ENCODE measurements at places on chromosomes 12 and 14. TPM values are rescaled to one million over a fixed set of nuclear protein-coding genes. Genes with fewer than 3 reads are reported as not detected.
A peak's percentile ranks its signal among the peaks of the same experiment; 100 is the strongest.

Gene NDUFA9
- 132 TPM for total RNA-seq

DNA sequence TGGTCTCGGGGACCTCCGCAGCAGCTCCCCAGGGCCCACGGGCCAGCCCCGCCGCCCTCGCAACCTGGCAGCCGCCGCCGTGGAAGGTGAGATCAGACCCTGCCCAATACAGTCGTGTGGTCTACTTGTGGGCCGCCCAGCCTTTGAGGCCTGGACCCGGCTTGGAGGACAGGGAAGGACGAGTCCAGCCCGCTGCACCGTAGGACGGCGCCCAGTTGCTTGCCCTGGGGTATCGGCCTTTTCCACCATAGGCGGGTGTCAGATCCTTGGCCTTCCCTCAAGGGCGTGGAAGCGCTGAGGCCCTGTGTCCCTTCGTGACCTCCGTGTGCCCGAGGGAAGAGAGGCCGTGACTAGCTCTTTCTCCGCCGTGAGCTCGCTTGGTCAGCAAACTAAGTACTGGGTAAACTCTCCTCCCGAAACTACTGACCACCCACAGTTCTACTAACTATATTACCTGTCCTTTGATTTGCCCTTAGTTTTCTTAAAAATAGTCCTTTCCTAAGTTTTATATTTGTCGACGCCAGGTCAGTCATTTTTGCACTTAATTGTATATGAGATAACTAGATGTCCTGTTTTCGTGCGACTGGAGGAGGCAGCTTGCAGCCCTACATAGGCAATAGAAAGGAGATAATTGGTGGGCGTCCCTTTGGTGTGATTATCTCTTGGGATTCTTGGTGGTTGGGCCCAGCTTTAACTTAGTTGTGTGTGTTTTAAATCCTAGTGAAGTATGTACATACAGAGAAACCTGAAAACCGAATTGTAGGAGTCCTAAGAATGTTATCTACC lies 757 bp downstream of the SLC25A3 start:
- peak; percentile 48 for DNase-seq

Gene PPP1R36
- not detected for total RNA-seq

GRCh38 chr12:68043435-68043834 lies 54.2 kb downstream of the IFNG-AS1 start:
- DNase-seq = no peak

DNA sequence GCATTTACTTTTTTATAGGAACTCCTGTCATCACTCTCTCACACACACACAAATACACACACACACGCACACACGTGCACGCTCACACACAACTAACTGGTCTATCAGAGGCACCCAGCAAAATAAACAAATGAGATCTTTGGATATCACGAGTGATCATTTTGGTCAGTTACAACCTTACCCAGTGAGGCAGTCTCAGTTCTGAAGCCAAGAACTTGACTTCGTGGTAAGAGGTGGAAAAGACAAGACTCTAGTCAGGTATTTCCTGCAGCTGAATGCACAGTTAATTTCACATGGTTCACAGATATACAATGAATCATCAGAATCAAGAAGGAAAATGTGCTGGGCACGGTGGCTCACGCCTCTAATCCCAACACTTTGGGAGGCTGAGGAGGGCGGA lies 39.4 kb downstream of the ATF7 start:
- no peak for DNase-seq

DNA sequence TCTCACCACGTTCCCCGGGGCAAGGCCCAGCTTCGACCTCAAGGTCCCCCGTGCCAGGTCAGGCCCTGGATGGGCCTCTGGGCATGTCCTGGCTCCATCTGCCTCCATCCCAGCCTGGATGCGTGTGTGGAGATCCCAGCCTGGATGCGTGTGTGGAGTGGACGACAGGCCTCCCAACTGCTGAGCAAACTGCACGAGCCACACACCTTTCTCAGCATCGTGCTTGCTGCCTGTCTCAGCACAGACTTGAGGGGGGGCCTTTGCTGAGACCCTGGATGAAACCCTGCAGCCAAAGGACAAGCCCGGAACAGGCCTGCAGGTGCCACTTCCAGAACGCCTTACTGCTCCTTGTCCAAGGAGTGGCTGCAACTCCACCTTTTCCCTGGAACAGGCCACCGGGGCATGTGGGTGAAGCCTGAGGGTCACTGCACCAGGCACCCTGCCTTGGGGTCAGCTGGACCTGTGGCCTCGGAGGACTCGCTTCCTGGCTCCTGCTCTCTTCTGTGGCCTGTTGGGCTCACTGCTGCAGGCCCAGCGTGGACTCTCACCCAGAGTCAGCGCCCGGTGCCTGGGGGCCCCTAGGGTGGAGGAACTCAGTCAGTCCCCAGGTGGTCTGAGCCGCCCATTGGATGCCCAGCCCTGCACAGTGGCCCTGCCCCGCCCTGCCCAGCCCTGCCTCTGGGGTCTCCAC lies 176.0 kb downstream of the KIF26A start:
- DNase-seq = no peak

DNA sequence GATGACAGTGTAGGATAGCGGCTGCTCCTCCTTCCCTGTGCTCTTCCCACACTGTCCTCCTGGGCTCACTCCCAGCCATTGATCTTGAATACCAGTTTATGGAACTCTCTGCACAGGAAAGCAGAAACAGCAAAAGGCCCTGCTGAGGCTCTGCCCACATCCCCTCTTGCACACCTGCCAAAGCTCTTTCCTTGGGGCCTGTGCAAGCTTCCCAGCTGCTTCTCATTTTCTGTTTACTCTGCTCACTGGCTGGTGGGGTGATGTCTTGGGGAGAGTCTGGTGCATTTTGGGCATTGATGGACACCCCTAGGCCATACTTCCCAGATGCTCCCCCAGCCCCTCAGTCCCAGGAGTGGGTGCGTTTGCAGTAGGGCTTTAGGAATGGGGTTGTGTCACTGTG lies 361.8 kb downstream of the TMEM121 start:
- peak; percentile 0 for DNase-seq

DNA sequence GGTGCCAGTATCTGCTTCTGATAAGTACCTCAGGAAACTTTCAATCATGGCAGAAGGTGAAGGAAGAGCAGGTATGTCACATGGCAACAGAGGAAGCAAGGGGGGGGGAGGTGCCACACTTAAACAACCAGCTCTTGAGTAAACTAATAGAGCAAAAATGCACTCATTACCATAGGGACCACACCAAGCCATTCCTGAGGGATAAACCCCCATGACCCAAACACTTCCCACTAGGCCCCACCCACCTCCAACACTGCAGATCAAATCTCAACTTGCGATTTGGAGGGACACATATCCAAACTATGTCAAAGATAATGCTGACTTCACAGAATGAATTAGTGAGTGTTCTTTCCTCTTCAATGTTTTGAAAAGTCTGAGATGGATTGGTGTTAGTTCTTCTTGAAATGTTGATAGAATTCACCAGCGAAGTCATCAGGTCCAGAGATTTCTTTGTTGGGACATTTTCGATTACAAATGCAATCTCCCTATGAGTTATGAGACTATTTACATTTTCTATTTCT lies 16.6 kb downstream of the TFCP2 start:
- DNase-seq = no peak

DNA sequence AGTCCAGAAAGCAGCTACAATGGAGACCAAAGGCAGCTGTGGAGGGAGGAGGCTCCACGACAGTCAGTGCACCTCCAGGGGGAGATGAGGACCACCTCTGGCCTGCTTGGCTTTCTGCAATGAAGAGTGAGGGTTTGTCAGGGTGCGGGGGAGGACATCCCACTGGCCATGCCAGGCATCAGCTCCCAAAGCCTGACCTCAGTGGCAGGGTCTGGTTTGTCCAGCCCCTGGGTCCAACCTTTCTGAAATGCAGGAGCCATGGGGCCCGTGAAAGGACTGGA lies 35.2 kb downstream of the SLC6A12 start:
- no peak for DNase-seq

Gene MIP
- total RNA-seq = not detected

DNA sequence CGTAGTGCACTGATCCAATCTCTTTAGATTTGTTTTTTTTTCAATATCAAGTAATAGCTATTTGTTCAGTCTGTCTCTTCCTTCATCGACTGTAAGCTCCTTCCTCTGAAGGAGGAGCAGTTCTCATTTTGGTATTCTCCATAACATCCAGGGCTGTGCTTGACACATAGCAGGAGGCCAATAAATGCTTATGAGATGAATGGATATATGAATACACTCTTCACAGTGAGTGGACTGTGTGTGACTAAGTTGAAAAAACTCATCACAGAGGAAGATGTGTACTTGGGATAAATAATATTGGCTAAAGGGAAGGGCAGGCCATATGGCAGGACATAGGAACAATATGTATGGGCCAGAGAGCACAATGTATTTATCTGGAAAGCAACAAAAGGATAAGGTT lies 205.3 kb upstream of the PRICKLE1 start:
- DNase-seq = no peak

DNA sequence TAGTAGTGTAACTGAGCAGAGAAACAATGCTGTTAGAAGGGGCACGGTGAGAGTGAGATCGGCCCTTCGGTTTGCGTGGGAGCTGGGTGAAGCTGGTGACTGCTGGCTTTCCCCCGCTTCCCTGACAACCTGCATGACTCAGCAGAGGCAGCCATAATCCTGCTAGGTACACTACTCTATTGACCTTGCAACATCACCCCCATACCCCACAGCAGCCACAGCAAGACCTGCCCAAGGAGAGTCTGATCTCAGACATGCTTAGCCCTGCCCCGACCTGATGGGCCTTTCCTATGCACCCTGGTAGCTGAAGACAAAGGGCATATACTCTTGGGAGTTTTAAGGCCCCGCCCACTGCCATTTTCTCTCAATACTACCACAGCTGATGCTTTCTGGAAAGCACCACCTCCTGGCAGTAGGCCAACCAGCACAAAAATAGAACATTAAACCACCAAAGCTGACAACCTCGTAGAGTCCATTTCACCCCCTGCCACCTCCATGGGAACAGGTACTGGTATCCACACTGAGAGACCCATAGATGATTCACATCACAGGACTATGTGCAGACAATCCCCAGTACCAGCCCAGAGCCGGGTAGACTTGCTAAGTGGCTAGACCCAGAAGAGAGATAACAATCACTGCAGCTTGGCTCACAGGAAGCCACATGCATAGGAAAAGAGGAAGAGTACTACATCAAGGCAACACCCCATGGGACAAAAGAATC lies 75.9 kb upstream of the RGS6 start:
- DNase-seq = peak; percentile 31

DNA sequence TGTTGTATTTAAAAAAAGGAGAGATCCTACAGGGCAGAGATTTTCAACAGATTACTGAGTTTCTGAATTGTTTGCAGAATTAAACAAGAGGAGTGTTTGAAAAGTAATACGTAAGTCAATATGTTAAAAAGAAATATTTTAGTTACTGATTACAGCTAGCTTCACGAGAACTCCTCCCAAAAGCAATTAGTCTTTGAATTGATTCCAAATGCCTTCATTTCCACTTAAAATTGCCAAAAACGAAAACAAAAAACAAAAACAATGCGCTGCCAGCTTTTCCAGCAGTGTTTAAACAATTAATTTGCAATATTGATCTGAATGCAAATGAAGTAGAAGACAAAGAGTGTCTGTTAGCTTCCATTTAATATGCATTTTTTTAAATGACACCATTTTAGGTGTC lies 310.0 kb downstream of the IPO8 start:
- DNase-seq = no peak

GRCh38 chr12:109610523-109610922 lies 36.9 kb downstream of the MVK start:
- no peak for DNase-seq

GRCh38 chr14:35333264-35333730 lies 41.1 kb downstream of the PSMA6 start:
- peak; percentile 52 for DNase-seq

Gene RNF212B
- not detected for total RNA-seq

- DNase-seq = peak; percentile 50
These were observed 894 bp downstream of the KRT8 start for GRCh38 chr12:52903855-52904508.

DNA sequence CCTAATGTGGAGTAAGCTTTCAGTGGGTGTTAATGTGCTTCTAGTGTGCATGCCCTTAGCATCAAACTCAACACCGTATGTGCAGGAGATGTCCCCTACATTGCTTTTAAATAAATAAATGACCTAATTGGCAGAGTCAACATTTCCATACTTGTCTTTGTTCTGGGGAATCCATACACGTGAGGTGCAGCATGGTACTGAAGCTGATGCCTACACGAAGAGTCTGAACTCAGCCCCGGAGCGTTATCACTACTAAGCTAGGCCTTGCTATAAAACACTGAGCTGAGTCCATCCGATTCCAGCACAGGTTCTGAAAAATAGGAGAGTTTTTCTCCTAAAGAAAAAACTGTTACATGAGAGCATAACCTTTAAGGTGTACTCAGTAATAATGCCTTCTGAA lies 125.0 kb upstream of the DYRK2 start:
- no peak for DNase-seq
